ENCODE measurements at places on chromosomes 7 and 10.

GRCh38 chr7:26284995-26285632 lies 6.5 kb upstream of the SNX10 start:
- DNase-seq = no peak

DNA sequence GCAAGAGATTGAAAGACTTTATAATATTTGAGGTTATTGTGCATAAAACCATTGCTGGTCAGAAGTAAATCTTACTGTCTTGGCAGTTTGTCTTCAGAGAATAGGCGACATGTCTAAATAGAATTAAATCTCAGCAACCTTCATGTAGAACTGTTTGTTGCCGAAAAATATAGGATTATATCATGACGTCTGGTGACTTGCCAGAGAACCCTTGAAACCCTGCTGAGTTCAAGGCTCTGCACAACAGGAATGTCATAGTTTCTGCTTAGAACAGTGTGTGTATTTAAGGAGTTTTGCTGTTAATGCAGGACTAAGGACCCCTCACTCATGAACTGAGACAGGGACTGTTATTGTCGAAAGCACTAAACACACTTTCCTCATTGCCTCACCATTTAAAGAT lies 206.4 kb upstream of the ETV1 start:
- peak; percentile 46 for DNase-seq

DNA sequence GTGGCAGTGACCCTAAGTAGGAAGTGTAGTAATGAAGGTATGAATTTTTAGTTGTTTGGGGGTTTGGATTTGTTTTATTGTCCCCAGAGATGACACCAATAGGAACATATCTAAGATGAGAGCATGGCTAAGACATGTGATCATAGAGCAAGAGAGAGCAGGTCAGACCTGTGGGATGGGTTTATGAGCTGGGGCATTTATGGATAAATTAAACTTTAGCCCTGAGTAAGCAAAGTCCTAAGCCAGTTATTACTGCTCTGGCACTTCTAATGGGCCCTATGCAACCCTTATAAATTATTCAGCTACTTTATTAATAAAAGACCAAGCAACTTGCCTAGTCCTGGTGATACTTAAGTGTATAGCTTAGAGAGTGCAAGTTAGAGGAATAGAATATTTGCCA lies 85.1 kb downstream of the LRRC4 start:
- DNase-seq = no peak

DNA sequence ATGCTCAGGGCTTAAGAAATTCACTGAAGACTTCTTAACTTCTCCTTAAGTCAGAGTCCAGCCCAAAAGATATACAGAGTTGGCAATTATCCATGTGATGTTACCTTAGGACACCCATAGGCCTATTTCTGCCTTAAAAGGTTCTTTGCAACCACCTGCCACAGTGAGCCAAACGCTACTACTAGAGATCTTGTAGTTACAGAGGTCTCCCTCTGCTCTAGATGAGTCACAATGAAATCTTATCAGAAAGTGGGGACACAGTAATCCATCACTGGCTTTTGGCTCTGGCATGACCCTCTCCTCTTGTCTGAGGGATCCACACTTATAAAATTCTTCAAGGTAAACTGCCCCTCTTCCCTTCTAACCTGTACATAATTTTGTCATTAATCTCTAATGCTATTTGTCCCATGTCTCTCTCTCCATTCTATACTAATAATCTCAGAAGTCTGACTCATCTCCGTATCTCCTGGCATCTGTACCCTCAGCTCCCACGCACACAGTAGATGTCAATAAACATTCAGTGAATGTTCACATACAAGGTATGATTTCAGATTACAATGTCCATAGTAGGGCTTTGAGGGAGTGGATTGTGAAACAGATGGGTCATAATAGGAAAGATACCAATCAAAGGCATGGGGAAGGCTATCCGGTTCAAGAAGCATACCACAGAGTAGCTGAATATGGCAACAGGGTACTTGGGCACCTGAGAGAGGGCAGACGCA lies 112.1 kb downstream of the SGMS1 start:
- peak; percentile 10 for DNase-seq
